ENCODE measurements at places on chromosomes 7 and 10.
A peak's percentile ranks its signal among the peaks of the same experiment; 100 is the strongest.

GRCh38 chr7:91306266-91306665 is 42.0 kb downstream of the FZD1 start:
- DNase-seq: no peak

DNA sequence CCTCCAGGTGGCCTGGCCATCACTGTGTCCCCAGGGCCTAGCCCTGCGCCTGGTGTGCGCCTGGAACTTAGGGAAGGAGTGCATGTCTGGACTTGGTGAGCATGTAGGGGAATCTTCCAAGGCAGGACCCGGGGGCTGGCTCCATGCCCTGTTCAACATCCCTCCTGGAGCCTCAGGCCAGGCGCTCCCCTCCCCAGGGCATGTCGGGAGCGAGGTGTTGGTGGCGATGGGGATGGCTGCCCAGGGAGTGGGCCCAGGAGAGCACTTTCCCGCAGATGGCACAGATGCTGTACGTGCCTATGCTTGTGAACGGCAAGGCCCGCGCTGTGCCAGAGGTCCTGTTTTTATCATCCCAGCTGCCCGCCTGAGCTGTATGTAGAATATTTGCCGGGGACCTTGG is 55.0 kb downstream of the CDH23 start:
- DNase-seq: no peak

GRCh38 chr10:23190872-23191763 is 994 bp upstream of the PTF1A start:
- no peak for DNase-seq

GRCh38 chr10:33901166-33901565 is 566.7 kb upstream of the NRP1 start:
- peak; percentile 86 for DNase-seq

- peak; percentile 46 for DNase-seq
These were observed 50.8 kb downstream of the C10orf120 start for GRCh38 chr10:122648599-122649428.

- no peak for DNase-seq
These were observed 5.4 kb upstream of the ZMYND11 start for GRCh38 chr10:129810-130209.

DNA sequence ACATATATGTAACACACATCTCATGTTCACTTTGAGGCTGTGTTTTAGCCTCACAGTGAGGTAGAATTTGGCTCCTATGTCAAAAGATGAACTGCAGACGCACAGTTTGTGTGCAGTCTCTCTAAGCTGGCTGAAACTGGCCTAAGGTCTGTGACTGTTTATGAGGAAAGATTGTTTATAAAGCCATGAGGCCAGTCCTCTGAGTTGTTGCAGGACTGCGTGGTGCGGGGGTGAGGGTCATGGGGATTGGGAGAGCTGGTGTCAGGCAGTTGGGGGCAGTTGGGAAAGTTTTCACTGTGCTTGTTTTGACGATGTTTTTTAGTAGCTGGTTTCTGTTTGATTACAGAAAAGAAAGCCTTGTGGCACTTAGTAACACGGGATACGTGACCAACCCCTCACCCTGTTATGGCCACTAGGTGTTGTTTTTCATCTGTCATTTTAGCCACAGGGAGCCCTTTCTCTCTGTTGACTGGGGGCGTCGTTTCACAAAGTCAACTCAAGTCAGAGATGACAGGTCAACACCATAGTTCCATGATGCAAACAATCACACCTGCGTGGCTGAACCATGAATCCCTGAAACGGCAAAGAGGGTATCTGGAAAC is 310.9 kb downstream of the CCDC3 start:
- no peak for DNase-seq

- DNase-seq: peak; percentile 54
These were observed 55.2 kb upstream of the WNT16 start for GRCh38 chr7:121273467-121274167.

DNA sequence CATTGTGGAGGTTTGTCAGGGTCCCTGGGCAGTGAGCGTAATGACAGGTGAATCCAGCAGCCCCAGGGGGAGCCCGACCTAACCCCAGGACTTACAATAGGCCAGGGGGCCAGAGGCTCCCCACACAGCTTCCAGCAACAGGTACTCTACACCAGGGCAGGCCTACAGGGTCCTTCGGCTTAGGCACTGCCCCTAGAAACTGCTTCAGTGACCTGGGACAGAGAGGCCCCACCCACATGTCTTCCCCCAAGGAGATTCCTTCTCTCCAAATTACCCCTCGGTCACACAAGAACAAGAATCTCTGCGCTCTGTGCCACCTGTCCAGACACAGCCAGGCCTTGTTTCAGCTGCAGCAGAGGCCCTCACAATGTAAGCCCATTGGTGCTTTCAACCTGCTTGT is 24.4 kb downstream of the SKIDA1 start:
- no peak for DNase-seq

DNA sequence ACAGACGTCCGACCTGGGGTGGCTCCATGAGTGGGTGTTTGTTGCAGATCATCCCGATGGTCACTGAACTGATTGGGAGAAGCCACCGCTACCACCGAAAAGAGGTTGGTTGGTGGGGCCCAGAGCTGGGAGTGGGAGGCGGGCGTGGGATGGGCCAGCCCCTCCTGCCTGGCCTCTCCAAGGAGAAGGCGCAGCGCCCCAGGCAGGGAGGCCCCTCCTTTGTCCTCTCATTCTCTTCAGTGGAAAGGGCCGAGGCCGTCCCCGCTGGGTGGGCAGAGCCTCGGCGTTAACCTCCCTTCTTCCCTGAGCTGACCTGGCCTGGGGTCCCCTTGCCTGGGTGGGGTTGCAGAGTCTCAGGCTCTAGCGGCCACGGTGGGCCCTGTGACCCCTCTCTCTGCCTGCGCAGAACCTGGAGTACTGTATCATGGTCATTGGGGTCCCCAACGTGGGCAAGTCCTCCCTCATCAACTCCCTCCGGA is 5.2 kb downstream of the MTG1 start:
- no peak for DNase-seq

DNA sequence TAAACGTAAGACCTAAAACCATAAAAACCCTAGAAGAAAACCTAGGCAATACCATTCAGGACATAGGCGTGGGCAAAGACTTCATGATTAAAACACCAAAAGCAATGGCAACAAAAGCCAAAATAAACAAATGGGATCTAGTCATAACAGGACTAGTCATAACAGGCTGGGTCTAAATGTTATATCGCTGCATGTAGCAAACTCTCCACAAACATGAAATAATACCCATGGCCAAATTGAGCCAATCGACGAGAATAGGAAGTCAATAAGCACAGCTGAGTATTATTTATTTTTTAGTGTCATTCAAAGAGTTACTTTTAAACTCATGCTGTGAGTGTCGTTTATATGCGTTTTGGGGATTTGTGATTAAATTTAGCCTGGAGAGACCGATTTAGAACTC is 225.1 kb downstream of the TFEC start:
- no peak for DNase-seq

GRCh38 chr10:6885284-6885683 is 305.2 kb upstream of the PRKCQ start:
- no peak for DNase-seq

- DNase-seq: no peak
These were observed 60.9 kb downstream of the ST7 start for GRCh38 chr7:117014099-117014656.

- DNase-seq: no peak
These were observed 109.8 kb upstream of the TARP start for GRCh38 chr7:38383281-38383680.

Measured in adipocyte (in vitro differentiated cells).